ENCODE measurements at places on chromosomes 3 and 15.

DNA sequence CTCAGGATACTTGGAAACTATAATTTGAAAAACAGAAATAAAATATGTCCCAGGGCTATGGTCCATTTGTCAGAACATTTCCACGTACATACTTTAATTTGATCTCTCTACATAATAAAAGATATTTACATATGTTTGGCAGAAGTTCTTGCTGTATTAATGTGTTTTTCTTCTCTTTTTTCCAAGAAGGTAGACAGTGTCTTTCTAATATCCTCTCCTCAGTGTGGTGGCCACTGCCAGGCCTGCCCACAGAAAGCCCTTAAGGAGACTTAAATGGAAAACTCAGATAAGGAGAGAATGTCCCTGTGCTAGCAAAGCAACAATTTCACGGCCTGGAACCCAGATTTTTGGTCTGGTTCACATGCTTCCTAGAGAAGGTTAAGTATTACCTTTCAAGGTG is 76.5 kb upstream of the ARHGEF26 start:
- no peak for DNase-seq

DNA sequence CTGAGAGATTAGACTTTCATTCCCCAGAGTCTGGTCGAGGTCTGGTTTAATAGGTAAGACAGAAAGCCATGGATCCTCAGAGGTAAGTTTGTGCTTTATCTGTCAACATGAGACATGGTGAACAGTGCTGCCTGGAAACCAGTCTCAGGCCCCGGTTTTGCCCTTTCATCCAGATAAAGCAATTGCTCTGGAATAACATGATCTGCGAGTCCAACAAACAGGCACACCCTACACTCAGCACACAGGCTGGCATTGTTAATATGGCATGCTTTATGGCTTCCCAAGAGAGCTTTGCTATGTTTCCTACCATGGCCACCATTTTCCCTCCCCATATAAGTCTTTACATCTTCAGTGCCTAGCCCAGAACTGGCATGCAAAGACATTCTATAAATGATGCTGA is 30.1 kb upstream of the MNS1 start:
- DNase-seq = no peak

DNA sequence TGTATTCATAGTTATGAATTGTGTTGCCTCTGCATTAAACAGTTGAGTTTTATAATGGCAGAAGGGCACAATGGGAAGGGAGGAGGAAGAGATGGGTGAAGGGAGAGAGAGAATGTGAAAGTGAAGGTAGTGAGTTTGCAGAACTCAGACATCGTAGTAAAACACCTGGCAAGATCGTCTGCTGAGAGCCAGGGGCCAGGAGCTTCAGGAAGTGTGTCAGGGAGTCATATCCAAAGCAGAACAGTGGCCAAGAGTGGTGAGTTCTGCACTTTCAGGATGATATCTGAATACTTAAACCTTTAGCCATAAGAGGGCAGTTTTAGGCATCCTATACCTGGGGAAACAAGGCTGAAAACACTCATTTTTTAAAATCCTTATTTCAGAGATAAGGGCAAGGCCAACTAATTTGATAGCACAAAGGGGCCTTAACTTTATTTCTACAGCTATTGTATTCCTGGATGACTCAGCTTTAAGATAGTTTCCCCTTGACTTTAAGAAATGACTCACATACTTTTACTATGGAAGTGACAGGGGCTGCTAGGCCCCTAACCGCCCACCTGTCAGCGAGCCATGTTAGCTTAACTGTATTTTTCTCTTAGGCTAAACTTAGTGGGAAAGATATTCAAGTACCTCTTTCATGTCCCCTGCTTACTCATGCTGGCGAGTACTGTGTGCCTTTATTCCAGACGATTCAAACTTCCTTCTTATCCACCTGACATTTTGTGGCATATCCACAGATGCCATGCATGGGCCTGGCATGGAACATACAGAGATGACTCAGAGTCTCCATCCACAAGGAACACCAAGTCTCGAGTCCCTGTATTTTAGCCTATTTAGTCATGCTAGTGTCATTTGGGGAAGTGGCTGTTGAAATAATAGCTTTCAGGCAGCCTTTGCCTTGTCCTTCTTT is 53.9 kb downstream of the RLBP1 start:
- no peak for DNase-seq

GRCh38 chr15:57367556-57367955 is 8.7 kb upstream of the CGNL1 start:
- DNase-seq = no peak

GRCh38 chr15:88738796-88739195 is 64.4 kb upstream of the ACAN start:
- DNase-seq = no peak

DNA sequence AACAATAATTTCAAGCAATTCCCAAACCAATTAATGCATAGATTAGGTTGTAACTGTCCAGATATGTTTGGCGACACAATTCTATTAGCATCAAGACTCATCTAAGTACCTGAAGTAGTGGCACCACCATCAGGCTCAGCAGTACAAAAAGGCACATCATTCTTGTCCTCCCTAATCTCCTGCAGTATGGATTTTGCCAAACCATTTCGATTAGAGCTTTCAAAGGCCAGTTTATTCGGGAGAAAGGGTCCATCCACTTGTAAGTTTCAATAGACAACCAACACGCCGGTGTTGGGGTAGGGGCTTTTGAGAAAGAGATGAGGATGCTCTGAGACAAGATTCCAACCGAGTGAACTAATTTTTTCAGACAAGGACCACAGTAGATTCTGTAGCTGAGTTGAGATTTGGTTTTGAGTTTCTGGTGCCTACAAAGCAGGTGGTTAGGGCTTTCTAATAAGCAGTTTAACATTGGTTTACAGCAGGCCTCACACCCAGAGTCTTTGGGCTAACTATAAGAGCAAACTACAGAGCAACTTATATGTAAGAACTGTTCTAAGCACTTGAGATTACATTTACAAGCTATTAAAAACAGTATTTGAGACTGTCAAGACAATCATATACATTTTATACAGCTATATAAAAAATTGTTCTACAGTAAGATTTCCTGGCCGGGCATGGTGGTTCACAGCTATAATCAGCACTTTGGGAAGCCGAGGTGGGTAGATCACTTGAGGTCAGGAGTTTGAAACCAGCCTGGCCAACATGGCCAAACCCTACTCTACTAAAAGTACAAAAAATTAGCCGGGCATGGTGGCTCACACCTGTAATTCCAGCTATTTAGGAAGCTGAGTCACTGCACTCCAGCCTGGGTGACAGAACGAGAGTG is 4.5 kb downstream of the RPL22L1 start:
- no peak for DNase-seq

- DNase-seq = no peak
Observed at GRCh38 chr3:134038071-134038491, 8.4 kb upstream of the SLCO2A1 start.

DNA sequence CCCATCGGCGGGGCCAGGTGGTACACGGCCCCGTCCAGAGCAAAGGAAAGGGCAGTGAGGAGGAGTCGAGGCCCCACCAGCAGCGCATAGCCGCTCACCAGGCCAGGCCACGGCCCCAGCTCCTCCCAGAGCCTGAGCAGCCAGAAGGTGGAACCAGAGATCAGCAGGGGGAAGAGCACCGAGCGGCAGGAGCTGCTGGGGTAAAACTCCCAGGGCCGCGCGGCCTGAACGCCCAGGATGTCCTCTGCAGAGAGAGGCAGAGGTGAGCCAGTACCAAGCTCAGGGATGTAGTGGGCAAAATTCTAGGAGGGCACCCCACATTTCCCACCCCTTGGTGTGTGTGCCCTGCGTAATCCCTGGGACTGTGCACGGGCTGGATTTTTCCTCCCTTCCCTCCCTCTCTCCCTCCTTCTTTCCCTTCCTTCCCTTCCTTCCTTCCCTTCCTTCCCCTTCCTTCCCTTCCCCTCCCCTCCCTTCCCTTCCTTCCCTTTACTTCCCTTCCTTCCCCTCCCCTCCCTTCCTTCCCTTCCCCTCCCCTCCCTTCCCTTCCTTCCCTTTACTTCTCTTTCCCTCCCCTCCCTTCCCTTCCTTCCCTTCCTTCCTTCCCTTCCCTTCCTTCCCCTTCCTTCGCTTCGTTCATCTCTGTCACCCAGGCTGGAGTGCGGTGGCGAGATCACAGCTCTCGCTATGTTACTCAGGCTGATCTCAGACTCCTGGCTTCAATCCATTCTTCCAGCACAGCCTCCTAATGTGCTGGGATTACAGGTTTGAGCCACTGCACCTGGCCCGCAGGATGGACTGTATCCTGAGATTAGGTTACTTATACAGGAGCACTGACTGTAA is 6.3 kb upstream of the NCBP2 start:
- peak; percentile 86 for DNase-seq

DNA sequence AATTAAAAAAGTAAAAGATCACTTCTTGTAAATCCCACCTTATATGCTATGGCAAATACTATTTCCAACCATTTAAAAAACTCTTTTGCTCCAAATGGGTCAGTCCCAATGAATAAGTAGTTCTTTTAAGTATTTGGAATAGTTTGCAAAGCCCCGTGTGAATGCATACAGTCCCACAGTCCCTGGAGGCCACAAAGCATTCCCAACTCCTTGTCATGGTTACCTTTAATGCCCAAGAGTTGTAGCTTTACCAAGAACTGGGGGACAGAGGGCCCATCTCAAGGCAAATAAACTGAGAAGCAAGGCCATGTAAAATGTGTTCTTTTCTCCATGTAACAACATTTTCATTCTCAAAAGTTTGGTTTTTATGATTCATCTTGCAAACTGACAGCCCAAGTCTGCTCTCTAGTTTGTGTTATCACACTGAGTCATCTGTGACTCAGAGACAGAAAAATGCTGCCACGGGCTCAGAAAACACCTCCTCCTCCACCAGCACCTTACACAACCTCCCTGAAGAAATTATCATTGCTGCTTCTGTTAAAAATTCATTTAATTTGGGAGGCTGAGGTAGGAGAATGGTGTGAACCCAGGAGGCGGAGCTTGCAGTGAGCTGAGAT is 336.2 kb downstream of the ERC2 start:
- DNase-seq = no peak

- no peak for DNase-seq
Observed at GRCh38 chr3:14799146-14799545, 19.6 kb upstream of the FGD5 start.

GRCh38 chr15:44370830-44371229 is 56.6 kb upstream of the CTDSPL2 start:
- peak; percentile 39 for DNase-seq

DNA sequence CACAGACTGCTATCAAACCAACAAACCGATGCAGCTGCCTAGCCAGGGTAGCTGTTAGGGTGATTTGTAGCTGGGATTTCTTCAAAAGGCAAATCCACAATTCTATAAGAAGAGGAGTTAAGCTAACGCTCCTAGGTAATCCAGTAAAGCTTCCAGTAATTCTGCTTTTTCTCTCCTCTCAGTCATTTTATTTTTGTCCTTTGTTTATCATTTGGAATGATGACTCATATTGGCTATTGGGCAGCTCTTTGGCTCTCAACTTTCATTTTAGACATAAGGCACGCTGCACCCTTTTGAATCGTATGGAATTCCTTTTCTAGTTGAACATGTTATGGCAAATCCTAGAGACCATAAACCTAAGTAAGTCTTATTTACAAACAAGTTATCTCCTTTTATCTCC is 53.2 kb upstream of the PPARG start:
- DNase-seq = no peak
